ENCODE measurements at places on chromosomes 7 and 10. TPM values are rescaled to one million over a fixed set of nuclear protein-coding genes. Genes with fewer than 3 reads are reported as not detected.

- DNase-seq: no peak
Measured at GRCh38 chr7:97015756-97016380, 8.8 kb downstream of the DLX5 start.

The CCDC3 gene
- not detected for total RNA-seq

GRCh38 chr7:55048221-55048859 lies 29.5 kb downstream of the EGFR start:
- DNase-seq: no peak

DNA sequence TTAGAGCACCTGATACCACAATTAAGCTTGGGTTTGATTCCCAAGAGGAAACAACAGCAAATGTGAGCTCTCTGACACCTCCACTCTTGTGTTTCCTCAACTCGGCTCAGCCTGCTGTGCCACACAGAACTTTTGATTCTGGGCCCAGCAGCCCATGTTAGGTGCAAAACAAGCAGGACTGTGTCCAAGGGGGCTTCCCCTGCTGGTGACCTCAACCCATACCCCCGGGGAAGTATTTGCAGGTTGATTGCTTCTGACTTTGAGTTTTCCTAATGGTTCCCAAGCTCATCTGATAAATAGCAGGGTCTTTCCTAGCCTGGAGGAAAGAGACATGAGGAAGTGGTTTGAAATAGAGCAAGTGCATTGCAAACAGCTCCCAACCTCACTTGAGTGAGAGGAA lies 43.5 kb upstream of the ADAM12 start:
- DNase-seq: no peak

DNA sequence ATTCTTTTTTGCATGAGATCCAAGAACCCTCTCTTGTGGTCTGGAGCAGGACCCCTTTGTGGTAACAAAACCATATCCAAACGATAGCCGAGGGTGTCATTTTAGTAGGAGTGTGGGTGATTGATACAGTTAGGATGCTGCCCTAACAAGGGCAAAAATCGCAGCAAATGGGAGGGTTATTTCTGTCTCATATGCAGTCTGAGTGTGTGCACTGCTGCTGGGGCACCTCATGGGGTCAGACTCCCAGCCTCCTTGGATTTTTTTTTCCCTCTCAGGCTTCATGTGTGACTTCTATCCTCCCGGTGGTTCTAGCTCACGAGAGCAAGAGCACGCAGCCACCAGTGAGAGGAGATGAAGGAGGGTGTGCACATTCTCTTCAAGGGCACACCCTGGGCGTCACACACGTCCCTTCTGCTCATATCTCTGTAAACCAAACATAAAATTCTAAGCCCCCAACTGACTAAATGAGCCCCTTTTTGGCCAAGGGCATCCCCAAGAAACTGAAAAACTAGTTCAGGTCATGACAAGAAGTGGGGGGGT lies 28.6 kb upstream of the IL15RA start:
- no peak for DNase-seq

- DNase-seq: no peak
Measured at GRCh38 chr10:31133251-31133791, 101.7 kb upstream of the ZNF438 start.

- DNase-seq: no peak
Measured at GRCh38 chr10:89954061-89954460, 252.7 kb downstream of the KIF20B start.

The EVX1 gene
- total RNA-seq: not detected

- no peak for DNase-seq
Measured at GRCh38 chr7:114941692-114942091, 19.8 kb downstream of the MDFIC start.

DNA sequence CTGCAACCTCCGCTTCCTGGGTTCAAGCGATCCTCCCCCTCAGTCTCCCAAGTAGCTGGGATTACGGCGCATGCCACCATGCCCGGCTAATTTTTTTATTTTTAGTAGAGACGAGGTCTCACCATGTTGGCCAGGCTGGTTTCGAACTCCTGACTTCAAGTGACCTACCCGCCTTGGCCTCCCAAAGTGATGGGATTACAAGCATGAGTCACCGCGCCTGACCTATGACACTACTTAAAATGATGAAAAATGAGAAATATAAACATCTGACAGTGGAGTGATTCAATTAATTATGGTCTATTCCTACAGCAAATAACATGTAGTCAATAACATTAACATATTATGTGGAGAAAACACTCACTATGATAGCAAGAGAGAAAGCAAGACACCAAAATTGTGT lies 2.2 kb downstream of the BRAT1 start:
- DNase-seq: no peak

- no peak for DNase-seq
Measured at GRCh38 chr10:13701157-13701919, 114.6 kb downstream of the PRPF18 start.

The JAKMIP3 gene
- not detected for total RNA-seq

The CTTNBP2 gene
- not detected for total RNA-seq

DNA sequence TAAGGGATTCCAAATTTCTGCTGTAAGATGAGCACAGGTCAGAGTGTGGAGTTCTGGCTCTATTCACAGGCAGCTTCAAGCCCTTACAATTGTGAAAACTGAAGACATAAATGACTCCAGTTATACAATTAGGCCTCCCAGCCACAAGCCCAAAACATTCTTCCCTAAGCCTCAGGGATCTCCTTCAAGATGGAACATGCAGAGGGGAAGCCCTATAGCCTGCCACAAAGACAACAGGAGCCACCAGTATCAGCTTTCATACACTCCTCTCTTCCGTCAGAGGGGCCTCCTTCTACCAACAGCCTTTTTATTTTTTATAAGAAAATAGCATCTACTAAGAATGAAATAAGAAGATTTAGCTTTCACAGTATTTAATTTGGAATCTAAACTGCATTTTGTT lies 46.5 kb downstream of the DLD start:
- DNase-seq: no peak

GRCh38 chr10:69629897-69630650 lies at the start of gene FAM241B:
FAM241B (plus strand) TSS chr10:69630247; CDS start chr10:69631744, 1,497 bp downstream.
- peak; percentile 66 for DNase-seq

DNA sequence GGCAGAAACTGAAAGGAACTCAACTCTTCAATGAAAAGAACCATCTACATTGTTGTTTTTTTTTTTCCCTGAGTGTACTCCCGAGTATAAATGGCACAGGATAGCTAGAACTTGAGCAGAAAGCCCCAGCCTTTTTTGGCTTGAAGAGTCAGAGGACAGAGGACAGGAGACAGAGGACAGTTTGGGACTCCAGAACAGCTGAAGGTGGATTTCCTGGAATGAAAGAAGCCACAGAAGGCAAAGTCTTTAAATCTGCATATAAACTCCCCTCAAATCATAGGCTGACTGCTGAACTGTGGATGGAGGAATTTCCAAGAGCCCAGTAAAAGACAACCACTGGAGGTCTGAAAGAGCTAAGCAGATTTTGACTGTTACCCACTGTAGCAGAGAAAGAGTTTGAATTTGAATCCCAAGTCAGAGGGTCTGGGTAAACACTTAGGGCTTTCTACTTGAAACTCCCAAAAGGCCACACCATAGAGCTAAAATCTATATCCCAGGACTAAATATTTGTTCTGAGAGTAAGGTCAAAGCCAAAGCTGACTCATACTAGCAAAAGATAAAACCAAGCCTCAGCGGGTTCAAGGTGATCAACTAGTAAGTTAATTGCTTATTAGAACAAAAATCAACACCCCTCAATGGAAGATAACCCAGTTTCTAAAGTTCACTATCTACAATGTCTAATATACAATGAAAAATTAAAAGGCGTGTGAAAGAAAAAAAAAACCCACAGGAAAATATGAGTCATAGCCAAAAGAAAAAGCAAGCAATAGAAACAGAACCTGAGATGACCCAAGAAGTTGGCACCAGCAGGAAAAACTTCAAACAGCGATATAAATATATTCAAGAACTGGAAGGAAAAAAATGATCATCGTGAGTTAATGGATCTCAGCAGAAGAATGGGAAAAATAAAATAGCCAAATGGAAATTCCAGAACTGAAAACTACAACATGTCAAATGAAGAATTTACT lies 1.8 kb upstream of the OPN1SW start:
- DNase-seq: peak; percentile 60

GRCh38 chr10:96319754-96320474 lies 15.7 kb downstream of the DNTT start:
- DNase-seq: peak; percentile 8

DNA sequence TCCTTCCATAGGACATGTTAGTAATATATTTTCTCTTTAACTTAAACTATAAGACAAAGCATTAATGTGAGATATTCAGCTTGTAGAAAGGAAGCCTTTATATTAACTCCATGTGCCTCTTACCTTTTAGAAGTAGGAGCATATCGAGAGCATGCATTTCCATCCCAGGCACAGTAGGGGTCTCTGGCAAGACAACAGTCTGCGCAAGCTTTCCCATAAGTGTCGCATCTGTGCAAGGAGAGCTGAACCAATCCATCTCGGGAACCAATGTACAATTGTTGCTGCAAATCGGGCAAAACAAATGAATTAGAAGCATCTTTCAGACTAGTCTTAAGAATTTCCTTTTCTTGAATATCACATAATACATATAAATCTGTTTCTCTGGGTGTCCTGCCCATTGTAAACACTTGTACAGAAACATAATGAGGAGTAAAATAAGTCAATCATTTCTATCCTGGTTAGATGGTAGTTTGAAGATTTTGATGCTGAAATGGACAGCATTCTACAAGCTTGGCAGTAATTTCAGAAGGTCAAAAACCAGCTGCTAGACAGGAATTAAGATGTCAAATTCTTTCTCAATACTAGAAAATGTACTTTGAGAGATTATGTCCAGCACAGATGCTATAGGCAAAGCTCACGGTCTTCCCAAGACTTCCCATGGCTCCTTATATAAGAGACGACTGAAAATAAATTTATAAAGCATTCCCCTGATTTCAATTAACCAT lies 171.8 kb downstream of the SEMA3D start:
- DNase-seq: no peak

The FRMD4A gene
- total RNA-seq: 17.5 TPM

The GIMAP5 gene
- total RNA-seq: not detected

The ARHGAP22 gene
- 44.4 TPM for total RNA-seq
